Activated CD8-positive, alpha-beta memory T cell treated with anti-CD3 and anti-CD28 coated beads for 36 hours (primary cell): ENCODE measurements at places on chromosomes 2 and 18. TPM values are rescaled to one million over a fixed set of nuclear protein-coding genes. Genes with fewer than 3 reads are reported as not detected.

The RIT2 gene
- total RNA-seq: not detected

The MCEE gene
- 13.7 TPM for total RNA-seq

The LRP1B gene
- not detected for total RNA-seq

The PSD4 gene
- total RNA-seq: 224 TPM

The CAPN14 gene
- total RNA-seq: 0.29 TPM

The FKBP1B gene
- 3.1 TPM for total RNA-seq

The DRC1 gene
- not detected for total RNA-seq

The WNT10A gene
- 1.1 TPM for total RNA-seq

The C2orf78 gene
- not detected for total RNA-seq

The ABCB11 gene
- total RNA-seq: not detected

The SPR gene
- 11.6 TPM for total RNA-seq

The LOXL3 gene
- 1.6 TPM for total RNA-seq

The DSG1 gene
- total RNA-seq: not detected

The GBX2 gene
- not detected for total RNA-seq
